Activated CD4-positive, alpha-beta T cell treated with anti-CD3 and anti-CD28 coated beads for 1 hour (primary cell): ENCODE measurements at places on chromosomes 12 and 14.
A peak's percentile ranks its signal among the peaks of the same experiment; 100 is the strongest.

DNA sequence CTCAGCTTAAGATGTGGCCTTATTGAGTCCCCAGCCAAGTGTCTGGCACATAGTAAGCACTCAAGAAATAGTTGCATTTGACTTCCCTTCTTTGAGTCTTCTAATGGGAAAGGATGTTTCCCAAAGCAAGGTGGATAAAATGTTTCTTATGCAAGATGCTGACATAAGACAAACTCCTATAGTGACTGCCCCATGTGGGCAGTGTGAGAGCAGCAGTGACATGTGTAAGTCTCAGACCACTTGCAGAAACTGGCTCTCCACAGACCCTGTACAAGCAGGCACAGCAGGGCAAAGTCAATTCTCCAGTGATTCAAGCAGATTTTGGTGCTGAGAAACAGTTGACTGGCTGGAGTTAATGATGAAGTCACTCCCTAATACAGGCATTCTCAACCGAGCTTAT is 255.3 kb downstream of the ANO2 start:
- no peak for DNase-seq

GRCh38 chr14:72590577-72590976 is 303.3 kb downstream of the DPF3 start:
- DNase-seq = no peak

- DNase-seq = peak; percentile 38
Measured at GRCh38 chr14:63853831-63854293, 1.1 kb downstream of the SYNE2 start.

- no peak for DNase-seq
Measured at GRCh38 chr12:124742111-124742510, 121.6 kb downstream of the SCARB1 start.

DNA sequence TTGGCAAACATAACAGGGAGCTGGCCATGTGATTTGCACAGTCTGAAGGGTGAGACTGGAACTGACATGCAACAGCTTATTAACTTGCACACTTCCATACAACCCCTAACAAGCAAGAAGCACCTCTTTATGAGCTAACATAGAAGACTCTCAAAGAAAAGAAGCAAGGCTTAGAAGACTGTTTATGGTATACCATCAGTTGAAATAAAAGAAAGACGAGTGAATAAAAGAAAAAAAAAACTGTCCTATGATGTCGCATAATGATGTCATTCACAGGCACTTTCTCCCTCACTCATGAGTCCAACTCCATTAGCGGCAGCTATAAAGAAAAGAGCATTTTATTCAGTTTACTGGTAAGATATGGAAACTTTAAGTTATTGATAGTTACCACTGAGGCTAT is 3.3 kb upstream of the MDM1 start:
- no peak for DNase-seq

- DNase-seq = no peak
Measured at GRCh38 chr12:93302331-93303229, 75.1 kb upstream of the NUDT4 start.
